ENCODE measurements at places on chromosomes 13 and 19.

DNA sequence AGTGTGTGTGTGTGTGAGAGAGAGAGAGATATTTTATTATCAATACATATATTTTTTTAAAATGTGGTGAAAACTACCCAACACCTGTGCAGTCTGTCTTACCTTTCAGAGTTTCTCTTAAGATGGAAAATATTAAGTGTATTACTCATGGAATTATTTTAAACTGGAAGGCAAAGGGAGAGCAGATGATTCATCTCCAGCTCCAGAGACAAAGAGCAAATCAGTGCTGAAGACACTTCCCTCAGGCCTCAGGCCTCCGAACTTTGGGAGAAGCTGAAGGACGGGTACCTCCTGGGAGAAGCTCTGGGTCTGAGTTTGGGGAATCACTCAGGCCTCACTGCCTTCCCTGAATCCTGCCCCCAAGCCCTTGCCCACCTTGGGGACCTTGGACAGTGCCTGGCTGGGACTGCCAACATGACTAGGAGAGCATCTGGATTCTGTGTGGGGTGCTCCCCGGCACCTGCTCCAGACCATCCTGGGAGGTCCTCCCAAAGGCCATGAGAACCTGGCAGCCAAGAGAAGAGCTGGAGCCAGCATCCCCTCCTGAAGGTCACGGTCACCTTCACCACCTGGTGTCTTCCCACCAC lies 170.4 kb upstream of the UBL3 start:
- no peak for DNase-seq

GRCh38 chr13:41462427-41462826 lies 5.1 kb downstream of the RGCC start:
- DNase-seq = no peak

- DNase-seq = no peak
Observed at GRCh38 chr13:105996391-105997025, 539.0 kb downstream of the EFNB2 start.

GRCh38 chr19:21848706-21849105 lies 12.7 kb upstream of the ZNF43 start:
- DNase-seq = no peak
